Left ventricle myocardium superior (tissue), 1 donor: ENCODE measurements at places on chromosomes 7 and 10.

DNA sequence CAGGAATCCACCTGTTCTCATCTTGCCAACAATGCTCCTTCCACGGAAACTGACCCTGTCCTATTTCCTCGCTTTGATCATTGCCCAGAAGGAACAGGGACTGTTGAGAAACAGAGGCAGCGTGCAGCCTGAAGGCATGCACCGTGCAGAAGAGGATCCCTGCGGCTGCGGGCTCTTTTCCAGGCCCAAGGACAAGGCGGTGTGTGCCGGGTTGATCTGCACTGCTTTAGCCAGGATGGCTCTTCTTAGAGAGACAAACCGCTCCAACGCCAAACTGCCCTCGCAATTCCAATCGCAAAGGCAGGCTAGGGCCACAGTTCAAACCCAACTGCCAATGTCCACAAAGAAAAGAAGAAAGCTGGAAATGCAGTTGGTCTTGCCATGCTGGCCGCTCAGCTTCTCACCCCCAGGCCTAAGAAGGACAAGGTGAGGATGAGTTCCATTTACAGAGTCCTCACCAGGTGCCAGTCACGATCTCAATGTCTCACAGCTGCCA lies 26.5 kb downstream of the BRI3 start:
- DNase-seq, result no peak

DNA sequence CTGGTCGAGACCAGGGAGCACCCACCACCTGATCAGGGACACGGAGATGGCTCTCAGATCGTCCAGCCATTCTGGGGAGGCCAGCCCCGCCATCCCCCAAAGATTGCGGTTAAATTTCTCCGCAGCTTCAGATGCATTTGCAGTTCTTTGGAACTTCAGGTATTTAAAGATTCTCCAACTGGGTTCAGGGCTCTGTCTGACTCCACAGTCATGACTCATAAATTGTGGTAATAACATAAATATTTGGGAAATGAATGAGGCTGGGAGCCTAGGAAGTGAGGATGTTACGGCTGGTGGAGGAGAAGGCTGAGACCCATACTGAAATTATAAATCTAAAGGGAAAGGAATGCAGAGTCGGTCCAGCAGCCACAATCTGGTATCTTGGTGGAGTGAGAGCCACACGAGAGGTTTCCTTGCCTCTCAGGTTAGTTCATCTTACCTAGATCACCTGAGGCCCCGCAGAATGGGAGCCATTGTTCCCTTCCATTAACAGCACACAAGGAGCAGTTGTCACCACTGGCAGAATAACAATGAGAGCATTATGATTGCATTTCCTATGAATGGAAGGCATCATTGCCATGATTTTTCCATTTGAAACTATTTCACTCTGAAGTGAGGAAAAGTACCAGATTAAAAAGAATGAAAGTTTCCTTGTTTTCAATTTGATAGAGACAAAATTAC lies 26.7 kb upstream of the DNAJB6 start:
- DNase-seq, result no peak

GRCh38 chr7:69540287-69540686 lies 58.0 kb upstream of the AUTS2 start:
- DNase-seq, result no peak

DNA sequence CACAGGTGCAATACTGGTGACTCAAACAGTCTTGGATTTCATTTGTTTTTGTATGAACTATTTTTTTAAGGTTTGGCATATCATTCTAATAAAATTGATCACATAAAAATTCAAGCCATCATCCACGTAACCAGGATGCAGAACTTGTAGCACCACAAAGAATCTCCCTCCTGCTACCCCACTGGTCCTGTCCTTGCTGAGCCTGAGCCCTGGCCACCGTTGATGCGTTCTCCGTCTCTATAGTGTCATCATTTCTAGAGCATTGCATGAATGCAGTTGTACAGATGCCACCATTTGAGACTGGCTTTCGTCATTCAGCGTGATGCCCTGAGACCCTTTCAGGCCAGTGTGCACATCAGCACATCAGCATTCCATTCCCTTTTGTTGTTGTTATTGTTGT lies 273.5 kb downstream of the TCERG1L start:
- DNase-seq, result no peak

GRCh38 chr7:102860351-102860811 lies 52.4 kb upstream of the LRRC17 start:
- no peak for DNase-seq

- DNase-seq, result no peak
Observed at GRCh38 chr10:133253361-133253955, 15.8 kb downstream of the VENTX start.

- no peak for DNase-seq
Observed at GRCh38 chr10:44259090-44259874, 125.6 kb downstream of the CXCL12 start.

- DNase-seq, result no peak
Observed at GRCh38 chr7:142338633-142339501, 81.0 kb upstream of the PRSS58 start.

GRCh38 chr7:33091111-33091531 lies 18.1 kb downstream of the RP9 start:
- DNase-seq, result no peak

DNA sequence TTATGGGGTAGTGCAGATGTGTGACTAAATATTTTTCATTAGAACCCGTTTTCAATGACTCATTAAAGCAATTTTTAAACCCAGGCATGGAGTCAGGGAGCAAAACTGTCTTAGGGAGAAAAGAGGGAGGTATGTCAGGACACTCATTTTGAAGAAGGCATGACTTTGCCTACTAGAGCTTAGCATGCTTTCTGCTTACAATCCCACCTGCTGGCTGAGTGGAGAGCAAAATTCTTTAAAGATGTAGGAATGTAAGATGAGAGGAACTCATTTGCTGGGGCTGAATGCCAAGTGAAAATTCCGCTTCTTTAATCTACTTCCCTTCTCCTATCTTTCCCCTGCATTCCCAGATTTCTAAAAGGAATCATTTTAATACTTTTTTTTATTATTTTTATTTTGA lies 232.6 kb downstream of the GALNT17 start:
- DNase-seq, result no peak

GRCh38 chr10:131848296-131848695 lies 52.5 kb upstream of the PPP2R2D start:
- no peak for DNase-seq

- DNase-seq, result no peak
Observed at GRCh38 chr7:125316466-125316865, 386.8 kb upstream of the POT1 start.
